ENCODE measurements at places on chromosomes 5 and 9.

- DNase-seq, result no peak
Measured at GRCh38 chr5:6457592-6457991, 8.9 kb downstream of the UBE2QL1 start.

GRCh38 chr5:140072812-140073211 lies 29.7 kb upstream of the NRG2 start:
- no peak for DNase-seq

DNA sequence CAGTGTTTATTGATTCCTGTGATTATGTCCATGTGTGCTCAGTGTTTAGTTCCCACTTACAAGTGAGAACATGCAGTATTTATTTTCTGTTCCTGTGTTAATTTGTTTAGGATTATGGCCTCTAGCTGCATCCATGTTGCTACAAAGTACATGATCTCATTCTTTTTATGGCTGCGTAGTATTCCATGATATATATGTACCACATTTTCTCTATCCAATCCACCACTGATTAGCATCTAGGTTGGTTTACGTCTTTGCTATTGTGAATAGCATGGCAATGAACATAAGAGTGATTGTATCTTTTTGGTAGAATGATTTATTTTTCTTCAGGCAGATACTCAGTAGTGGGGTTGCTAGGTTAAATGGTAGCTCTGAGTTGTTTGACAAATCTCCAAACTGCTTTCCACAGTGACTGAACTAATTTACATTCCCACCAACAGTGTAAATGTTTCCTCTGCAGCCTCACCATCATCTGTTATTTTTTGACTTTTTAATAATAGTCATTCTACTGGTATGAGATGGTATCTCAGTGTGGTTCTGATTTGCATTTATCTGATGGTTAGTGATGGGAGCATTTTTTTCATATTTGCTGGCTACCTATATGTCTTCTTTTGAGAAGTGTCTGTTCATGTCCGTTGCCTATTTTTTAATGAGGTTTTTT lies 47.5 kb upstream of the ELL2 start:
- DNase-seq, result no peak

- no peak for DNase-seq
Measured at GRCh38 chr9:36165826-36166167, 3.4 kb upstream of the CCIN start.

- DNase-seq, result no peak
Measured at GRCh38 chr9:121601194-121601593, 50.2 kb upstream of the DAB2IP start.

DNA sequence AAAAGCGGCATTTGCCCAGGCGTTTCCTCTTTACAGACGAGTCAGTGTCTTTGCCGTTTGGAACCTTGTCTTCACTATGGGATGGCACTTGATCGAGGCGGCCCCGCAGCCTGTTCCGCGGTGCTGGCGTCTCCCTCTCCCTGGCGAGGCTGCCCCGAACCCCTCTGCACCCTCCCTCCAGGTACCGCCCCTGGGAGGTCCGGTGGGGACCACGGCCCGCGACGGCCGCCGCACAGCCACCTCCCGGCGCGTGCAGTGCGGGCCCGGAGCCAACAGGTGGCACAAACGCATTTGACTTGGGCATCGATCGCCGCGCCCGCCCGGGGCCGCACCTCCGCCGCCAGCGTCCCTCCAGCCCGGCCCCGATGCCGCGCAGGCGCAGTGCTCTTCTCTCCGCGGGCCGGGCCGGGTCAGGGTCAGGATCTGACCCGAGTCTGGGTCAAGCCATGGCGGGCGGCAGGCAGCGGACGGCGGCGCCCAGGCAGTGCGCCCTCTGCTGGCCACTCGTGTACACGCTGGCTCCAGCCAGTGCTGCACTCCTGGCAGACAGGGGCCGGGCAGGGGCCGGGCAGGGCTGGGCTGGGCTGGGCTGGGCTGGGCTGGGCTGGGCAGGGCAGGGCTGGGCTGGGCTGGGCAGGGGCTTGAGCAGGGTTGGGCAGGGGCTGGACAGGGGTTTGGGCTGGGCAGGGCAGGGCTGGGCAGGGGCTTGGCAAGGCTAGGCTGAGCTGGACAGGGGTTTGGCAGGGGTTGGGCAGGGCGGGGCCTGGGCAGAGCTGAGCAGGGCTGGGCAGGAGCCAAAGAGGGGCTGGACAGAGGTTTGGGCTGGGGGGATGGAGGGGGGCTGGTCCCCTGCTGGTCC lies 155.8 kb upstream of the IRX4 start:
- DNase-seq, result peak; percentile 64

GRCh38 chr5:96315431-96315830 lies 117.6 kb downstream of the PCSK1 start:
- DNase-seq, result no peak

- no peak for DNase-seq
Measured at GRCh38 chr5:177482359-177482795, 8.9 kb upstream of the DBN1 start.

DNA sequence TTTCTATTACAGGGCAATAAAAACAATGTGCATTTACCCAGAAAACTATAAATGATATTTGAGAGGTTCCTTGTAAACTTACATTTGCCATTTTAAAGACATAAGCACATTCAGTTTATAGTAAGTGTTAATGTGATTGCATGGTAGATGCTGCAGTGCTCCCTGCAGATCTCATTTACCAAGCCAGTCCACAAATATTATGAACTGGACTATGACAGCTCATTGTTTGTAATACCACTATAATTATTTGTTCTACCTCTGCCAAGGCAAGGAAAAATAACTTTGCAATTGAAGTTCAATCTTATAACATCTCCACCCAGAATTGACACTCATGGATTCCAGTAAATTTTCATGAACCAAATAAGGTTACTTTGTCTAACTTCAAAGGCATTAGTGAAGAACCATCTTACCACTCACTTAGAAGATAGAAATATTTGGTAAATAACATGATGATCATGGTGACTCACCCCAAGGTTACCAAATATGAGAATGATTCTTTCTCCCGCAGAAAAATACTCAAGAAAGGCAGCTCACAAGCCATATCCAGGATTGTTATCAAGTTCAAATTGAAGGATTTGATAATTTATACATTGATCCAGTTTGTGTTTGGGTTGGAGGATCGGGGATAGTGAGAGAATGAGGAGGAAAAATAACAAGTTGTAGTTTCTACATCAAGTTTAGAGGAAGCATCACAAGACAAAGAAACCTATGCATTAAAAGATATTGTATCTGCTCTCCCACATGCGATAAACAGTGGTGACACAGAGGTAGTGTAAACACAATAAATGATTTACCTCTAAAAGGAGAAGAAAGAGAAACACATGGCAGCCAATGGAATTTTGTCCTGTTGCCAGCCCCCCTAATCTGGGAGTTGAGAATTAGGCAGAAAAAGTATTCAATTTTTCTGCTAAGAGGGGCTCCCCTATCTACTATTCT lies 29.5 kb downstream of the CDH9 start:
- no peak for DNase-seq

GRCh38 chr9:94824913-94825610 lies 98.6 kb downstream of the AOPEP start:
- no peak for DNase-seq

- no peak for DNase-seq
Measured at GRCh38 chr5:26060212-26060611, 978.2 kb downstream of the CDH9 start.

DNA sequence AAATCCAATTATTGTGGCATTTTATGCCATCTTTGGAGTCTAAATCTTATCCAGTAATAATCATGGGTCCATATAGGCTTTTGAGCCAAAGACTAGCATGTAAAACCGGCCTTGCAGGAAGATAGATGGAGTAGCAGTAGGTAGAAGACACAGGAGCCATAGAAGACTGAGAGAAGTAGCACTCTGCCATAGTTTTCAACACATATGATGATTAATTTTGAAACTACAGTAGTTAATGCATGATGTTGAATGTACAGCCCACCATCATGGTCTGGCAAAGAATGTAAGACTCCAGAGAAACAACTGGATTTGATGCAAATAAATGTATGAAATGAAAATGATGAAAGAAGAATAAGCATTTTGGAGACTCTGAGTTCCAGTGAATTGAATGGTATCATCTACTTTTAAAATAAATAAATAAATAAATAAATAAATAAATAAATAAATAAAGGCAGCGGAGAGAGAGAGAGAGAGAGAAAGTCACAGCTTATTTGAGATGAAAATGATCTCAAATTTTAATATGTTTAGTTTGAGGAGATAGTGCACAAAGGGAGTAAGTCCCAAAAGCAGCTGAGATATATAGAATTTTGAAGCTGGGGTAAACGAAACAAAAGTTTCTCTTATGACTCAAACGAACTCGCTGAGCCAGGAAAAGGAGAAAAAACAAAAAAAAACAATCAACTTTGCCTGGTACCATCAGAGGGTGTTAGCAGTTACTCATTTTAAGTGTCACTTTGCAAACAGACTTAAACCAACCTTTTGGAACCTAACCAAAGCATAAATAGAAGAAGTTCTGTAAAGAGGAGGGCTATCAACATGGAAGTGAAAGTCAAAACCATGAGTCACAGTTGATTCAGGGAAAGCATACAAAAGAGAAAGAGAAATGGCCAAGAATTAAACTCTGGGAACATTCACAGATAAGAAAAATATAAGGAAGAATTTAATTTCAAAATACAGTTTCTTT lies 388.7 kb downstream of the CETN3 start:
- no peak for DNase-seq

- DNase-seq, result peak; percentile 80
Measured at GRCh38 chr5:1536322-1536845, 12.6 kb upstream of the LPCAT1 start.

DNA sequence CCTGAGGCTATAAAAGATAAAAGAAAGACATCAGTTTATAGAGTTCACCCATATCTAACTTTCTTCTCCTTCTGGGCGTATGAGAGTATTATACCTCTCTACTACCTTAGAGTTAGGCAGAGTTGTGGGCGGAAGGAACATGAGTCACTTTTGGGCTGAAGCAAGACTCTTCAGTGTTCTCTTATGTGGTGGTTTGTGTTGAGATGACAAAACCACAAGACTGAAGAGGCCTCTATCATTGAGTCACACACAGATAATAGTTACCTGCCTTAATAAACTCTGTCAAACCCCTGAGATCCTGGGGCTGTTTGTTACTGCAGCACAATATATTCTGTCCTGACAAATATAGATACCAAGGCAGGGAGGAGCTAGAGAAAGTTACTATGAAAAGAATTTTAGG lies 184.2 kb downstream of the EFNA5 start:
- peak; percentile 51 for DNase-seq

- no peak for DNase-seq
Measured at GRCh38 chr9:85108746-85109145, 439.2 kb downstream of the NTRK2 start.

DNA sequence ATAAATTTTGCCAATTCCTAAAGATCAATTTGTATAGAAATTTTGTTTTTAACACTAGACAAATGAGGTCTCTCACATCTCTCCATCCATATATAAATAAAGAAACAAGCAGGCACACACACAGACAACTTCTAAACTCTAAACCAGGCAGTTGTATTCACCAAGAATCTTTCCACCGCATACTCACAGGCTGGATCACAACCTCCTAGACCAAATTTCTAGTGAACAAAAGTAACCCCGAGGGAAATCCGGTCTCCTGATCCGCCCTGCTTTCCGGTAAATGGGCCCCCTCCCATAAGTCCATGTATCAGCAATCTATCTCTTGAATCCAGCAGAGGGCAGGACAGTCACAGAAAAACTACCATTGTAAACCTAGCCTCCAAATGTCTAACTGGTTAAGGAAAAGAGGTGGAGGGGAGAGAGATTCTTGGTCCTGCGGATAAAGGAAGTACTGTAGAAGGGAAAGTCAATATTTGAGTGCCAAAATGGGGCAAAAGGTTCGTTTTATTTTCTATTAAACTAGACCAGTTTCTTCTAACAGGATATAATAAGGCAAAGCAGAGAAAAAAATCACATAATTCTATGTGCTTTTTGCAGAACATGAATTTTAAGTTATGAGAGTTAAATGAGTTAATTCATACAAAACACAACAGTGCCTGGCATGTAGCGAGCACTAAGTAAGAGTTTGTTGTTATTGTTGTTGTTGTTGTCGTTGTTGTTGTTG lies 4.8 kb upstream of the SMU1 start:
- DNase-seq, result peak; percentile 64

GRCh38 chr5:125295405-125295872 lies 549.0 kb upstream of the ZNF608 start:
- DNase-seq, result no peak

DNA sequence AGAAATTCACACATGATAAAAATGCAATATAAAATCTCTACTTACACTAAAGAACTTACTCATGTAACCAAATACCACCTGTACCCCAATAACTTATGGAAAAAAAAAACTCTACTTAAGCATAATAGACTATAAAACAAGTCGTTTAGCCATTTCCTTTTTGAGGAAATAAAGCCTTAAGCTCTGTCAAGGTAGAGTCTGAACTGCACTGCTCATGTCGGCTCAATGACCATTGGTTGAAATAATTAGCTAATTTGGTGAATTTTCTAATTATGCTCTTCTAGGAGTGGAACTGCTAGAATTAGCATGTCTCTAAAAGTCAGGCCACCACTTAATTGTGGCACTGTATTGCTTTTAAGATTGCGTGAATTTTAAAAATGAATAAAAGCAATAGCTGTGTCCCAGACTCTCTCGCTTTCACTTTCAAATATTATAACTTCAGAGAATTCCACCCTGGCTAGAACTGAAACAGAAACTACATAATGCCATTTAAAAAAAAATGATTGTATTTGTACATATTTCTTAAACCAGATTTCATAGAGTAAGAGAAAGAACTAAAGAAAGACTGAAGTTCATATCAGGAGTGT lies 113.0 kb upstream of the PCA3 start:
- no peak for DNase-seq

- no peak for DNase-seq
Measured at GRCh38 chr9:89436326-89436725, 61.6 kb downstream of the SEMA4D start.

- DNase-seq, result no peak
Measured at GRCh38 chr5:175109058-175109755, 334.8 kb downstream of the DRD1 start.

- DNase-seq, result no peak
Measured at GRCh38 chr5:125261505-125262250, 515.2 kb upstream of the ZNF608 start.

- no peak for DNase-seq
Measured at GRCh38 chr9:69016191-69017096, 2.5 kb upstream of the PRKACG start.

DNA sequence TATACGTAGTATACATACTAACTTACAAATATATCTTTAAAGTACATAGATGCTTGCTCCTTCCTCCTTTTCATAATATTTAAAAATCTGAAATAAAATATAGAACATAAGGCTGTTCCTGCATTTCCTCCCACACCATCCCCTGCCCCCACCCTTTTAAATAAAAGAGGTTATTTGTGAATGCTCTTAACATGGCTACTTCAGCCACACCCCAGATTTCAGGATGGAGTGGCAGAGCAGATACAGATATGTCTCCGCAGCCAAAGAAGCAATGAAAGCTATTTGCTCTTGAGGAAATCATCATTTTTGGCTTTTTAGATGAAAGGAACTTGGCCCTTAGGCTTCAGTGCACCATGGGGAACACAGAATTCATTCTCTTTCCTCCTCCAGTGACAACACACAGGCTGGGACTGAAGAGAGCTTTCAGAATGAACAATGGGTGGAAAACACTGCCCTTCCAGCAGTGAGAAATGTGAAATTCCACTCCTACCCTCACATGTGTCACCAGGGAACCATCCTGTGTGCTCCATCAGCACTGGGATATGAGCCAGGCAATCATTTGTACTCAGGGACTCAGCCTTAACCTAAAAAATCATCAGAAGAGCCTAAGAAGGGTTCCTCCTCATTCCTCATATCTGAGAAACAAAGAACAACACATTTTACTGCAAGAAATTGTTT lies 134.3 kb downstream of the PPP2R2B start:
- no peak for DNase-seq

All from activated CD4-positive, alpha-beta T cell treated with anti-CD3 and anti-CD28 coated beads, Interleukin-2, amount 50 U/mL, for 48 hours (primary cell).